Mucosa of gallbladder (tissue), 1 donor: ENCODE measurements at places on chromosomes 2 and 18. TPM values are rescaled to one million over a fixed set of nuclear protein-coding genes. Genes with fewer than 3 reads are reported as not detected.
A peak's percentile ranks its signal among the peaks of the same experiment; 100 is the strongest.

FARP2 gene
- total RNA-seq: 68.8 TPM

SCG2 gene
- total RNA-seq: 1.1 TPM

CNRIP1 gene
- 21.6 TPM for total RNA-seq

PSD4 gene
- 70.3 TPM for total RNA-seq

GRCh38 chr18:48153613-48154481, 223.4 kb upstream of the SMAD2 start:
- no peak for DNase-seq

- no peak for DNase-seq
These were observed 29.9 kb downstream of the EPB41L3 start for GRCh38 chr18:5513947-5514346.

SPEG gene
- total RNA-seq: 80.5 TPM

ANKRD30BL gene
- not detected for total RNA-seq

DNA sequence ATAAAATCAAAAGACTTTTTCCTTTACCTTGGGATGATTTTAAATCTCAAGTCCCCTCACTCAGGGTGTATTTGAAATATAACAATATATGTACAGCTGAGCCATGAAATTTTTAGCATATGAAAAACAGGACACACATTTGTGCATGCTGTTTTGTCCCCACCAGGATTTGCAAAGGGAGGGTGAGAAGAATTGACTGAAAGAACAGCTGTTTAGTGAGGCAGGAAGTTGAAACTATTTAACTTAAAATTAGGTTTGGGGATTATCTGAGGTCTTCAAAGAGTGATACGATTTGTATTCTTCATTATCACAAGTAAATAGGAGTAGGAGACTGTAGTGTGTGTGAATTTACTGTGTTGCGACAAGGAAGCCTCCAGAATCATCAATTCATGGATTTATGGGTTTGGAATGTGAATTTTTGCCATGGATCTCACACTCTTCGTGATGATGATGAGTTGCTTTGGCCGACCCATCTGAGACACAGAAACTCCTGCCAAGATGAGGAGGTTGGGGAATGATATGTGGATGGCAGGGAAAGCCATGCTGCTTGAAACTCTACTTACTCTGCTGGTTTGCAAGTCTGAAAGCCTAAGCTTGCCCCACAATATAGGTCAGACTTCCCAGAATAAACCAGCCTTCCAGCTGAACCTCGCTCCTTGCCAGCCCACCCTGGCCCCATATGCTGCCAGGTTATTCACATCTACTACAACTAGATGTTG, 31.0 kb upstream of the SPATS2L start:
- DNase-seq: no peak

- no peak for DNase-seq
These were observed 28.0 kb upstream of the KCMF1 start for GRCh38 chr2:84942964-84943421.

DNA sequence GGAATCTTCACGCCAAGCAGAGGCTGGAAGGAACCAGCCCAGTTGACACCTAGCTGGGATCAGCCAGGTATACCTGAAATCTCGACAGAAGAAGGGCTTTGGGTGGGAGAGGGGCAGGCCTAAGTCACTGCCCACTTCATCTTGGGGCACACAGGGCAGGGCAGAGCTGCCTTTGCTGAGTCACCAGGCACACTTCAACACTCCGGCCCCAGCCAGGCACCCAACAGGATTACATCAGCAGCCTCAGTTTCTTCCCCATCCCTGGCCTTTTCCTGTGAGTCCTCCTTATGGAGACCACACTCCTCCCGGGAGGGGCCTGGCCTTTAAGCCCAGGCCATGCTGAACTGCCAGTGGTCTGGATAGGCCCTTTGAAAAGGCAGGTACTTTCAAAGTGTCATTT, 201.7 kb upstream of the HS6ST1 start:
- DNase-seq: no peak

DNA sequence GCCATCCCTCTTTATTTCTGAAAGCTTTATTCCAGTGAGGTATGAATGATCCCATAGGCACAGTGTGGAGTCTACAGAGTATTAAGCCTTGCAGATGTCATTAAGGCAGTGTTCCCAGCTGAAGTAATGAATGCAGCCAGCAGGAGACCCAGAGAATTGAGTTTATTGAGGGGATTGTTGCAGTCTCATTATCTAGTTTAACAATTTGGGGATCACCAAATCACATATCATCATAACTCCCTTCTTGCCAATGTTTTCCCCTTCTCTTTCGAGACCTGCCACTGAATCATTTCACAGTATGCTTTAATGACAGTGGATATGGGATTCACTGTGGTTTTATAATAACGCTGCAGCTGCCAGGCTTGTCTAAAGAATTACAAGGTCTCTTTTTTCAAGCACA, 249.3 kb upstream of the FSHR start:
- DNase-seq: no peak

- no peak for DNase-seq
These were observed 16.9 kb downstream of the LDLRAD4 start for GRCh38 chr18:13235421-13235831.

GRCh38 chr2:36800381-36800780, 103.9 kb downstream of the VIT start:
- DNase-seq: no peak

- no peak for DNase-seq
These were observed 167.5 kb downstream of the GRB14 start for GRCh38 chr2:164453656-164454305.

DNA sequence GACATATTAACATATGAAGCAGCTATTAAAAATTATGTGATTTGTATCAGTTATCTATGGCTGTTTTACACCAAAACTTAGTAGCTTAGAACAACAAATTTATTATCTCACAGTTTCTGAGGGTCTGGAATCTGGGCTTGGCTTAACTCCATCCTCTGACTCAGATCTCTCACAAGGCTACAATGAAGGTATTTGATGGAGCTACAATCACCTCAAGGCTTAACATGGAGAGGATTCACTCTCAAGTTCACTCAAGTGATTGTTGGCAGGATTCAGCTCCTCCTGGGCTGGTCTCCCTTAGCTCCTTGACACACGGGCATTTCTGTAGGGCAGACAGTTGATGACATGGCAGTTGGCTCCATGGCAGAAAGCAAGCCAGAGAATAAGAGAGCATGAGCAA, 133.0 kb upstream of the SLC14A2 start:
- no peak for DNase-seq

- DNase-seq: no peak
These were observed 84.0 kb downstream of the MSH2 start for GRCh38 chr2:47486841-47487497.

- no peak for DNase-seq
These were observed 283.1 kb upstream of the CHAC2 start for GRCh38 chr2:53484531-53484930.

GRCh38 chr2:27191070-27191829, 20.6 kb upstream of the ATRAID start:
- peak; percentile 58 for DNase-seq

FAM228B gene
- 23.2 TPM for total RNA-seq

DNA sequence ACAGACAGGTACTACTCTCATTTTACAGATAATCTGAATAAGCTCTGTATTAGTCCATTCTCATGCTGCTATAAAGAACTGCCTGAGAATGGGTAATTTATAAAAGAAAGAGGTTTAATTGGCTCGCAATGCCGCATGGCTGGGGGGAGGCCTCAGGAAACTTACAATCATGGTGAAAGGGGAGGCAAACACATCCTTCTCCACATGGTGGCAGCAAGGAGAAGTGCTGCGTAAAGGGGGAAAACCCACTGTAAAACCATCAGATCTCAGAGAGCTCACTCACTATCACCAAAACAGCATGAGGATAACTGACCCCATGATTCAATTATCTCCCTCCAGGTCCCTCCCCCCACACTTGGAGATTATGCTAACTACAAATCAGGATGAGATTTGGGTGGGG, 254.4 kb downstream of the KCNE4 start:
- no peak for DNase-seq
